ENCODE measurements at places on chromosomes 6 and 20.

DNA sequence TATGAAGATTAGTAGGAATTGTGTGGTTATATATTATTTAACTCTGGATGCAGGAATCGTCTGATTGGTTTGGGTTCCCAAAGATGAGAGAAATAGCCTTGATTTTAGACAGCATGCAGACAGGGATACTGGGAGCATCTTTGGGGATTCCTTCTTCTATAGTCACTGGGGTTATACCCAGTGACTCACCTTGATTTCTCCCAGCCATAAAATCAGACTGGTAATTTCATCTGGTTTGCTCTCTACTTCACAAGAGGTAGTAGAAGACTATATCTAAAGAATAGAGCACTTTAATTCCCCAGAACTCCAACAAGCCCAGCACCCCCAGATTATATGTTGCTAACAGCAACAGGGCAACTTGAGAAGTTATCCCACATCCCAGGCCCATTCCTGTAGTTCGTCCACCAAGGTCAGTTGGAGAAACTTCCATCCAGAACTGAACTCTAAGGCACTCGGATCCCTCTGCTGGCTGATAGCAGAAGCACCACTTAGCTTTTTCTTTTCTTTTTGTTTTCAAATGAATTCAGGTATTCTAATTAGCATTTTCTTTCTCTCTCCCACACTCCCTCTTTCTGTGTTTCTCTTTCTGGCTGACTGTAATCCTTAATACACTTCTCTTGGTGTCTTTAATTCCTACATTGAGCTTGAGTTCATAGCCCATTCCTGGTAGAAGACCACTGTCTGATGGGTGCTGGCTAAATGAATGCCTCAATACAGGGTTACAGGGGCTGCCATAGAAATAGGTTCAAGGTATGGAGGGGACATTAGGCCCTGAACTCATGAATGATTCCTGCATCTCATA is 20.4 kb upstream of the EFHC1 start:
- no peak for DNase-seq

GRCh38 chr6:108168090-108168463 is 2.3 kb downstream of the NR2E1 start:
- no peak for DNase-seq

- peak; percentile 47 for DNase-seq
These were observed at the start of gene GMPR for GRCh38 chr6:16238057-16238962. Gene GMPR (plus strand): TSS chr6:16238587. CDS start chr6:16238694, 107 bp downstream.

DNA sequence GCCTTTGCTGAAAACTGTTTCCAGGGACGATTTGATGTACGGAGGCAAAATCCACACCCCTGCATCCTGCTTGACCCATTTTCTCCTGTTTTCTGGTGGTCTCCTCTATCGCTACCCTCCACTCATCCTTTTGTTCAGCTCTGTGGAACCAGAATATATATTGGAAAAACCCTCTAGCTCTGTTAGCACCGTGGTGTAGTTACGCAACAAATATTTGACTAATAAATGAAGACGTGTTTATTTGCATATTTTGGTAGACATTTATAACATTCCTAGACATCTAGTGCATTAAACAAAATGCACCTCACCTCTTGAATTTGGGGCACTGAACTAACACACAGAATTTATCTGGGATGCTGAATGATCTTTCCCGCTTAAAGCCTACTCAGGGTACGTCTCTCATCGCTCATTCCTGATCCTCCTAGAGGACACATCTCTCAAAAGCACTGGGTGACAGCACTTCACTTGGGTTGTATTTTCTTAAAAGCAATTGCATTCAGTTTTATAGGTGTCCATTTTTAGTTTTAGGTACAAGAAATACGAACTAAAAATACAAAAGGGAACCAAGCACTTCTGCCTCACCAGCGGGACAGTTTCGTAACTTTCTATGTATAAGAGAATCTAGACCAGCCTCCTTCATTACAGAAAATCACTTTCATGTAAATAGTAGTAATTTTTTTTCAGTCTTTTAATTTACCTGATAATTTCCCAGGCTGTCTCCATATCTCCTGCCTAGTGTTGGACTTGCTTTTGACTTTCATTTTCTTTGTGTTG is 59.2 kb downstream of the SNRNP48 start:
- DNase-seq = no peak

DNA sequence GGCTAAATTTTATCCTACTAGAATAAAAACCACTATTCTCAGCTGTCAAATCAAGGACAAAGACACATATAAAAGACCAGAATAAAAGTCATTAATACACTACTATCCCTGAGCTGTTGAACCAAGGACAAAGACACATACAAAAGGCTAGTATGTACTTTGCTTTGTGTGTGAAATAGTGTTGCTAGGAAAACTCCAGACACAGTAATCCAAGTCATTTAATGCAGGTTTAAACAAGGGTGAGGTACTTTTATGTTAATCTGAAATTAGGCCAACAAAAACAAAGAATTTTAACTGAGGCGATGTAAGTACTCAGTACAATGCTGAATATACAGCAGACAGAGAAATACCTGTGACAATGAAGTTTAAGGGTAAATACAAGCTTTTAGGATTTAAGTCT is 18.9 kb downstream of the GCLC start:
- no peak for DNase-seq

DNA sequence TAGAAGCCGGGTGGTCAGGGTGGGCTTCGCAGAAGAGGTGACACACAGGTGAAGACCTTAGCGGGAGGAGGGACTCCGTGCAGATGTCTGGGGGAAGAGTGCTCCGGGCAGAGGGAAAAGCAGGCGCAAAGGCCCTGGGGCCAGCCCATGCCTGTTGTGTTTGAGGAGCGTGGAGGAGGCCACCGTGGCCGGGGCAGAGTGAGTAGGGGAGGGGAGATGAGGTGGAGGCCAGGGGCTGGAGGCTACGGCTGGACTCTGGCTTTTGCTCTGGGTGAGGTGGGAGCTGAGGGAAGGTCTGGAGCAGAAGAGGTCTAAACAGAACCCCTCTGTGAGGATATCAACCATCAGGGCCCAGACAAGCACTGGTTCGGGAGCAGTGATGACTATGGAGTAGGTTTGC is 244.0 kb downstream of the PREX1 start:
- DNase-seq = no peak

- no peak for DNase-seq
These were observed 310.1 kb downstream of the UTRN start for GRCh38 chr6:144595266-144595665.

DNA sequence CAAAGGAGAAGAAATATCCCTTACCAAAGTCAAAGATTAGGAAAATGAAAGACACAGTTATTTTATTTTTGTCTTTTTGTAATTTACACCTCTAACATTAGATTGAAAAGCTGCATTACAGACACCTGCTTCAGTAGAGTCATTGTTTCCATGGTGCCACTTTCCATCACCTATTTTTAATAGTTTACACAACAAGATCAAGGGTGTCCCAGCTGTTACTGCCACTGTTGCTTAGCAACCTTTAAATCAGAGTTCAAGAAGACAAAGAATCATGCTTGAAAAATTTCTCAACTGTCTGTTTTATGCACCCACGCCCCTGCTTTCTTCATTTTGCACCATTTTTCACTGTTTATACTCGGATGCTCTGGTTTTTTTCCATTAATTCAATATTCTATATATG is 668.2 kb upstream of the GJE1 start:
- DNase-seq = no peak

GRCh38 chr20:36720510-36720909 is 25.4 kb downstream of the NDRG3 start:
- DNase-seq = no peak

DNA sequence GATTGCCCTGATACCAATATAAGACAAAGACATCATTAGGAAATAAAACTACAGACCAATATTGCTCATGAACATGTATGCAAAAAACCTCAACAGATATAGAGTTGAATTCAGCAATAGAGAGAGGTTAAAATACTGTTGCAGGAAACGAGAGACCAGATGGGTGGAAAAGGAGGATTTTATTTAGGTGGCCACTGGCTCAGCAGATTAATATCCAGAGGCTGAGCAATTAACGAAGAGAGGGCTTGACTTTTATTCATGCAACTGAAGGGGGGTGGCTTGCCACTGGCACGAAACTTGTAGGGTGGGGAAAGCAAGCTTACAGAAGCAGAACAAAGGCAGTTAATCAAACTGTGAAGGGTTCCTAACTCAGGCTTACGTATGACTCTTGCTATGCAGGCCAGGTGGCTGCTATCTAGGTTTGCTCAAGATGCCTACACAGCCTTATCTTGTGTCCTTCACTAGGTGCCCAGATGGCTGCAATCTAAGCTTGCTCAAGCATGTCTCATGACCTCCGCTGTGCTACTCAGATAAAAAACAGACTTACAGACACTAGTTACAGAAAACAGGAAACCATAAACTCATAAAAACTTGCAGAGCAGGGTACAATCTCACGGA is 126.4 kb downstream of the MMUT start:
- no peak for DNase-seq

DNA sequence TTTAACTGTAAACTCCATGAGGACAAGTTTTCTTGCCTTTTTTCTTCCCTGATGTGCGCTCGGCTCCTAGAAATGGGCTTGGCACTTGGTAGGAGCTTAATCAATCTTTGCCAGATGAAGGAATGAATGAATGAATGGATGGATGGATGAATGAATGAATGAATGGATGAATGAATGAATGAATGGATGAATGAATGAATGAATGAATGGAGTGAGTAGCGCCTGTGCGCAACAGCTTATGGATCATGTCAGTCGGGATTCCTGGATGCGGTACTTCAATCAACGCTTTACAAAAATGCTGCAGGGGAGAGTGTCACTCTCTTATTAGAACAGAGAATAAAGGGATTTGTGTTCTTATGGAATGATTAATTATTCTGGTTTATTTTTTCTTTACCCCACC is 267.3 kb downstream of the TFAP2C start:
- DNase-seq = no peak

DNA sequence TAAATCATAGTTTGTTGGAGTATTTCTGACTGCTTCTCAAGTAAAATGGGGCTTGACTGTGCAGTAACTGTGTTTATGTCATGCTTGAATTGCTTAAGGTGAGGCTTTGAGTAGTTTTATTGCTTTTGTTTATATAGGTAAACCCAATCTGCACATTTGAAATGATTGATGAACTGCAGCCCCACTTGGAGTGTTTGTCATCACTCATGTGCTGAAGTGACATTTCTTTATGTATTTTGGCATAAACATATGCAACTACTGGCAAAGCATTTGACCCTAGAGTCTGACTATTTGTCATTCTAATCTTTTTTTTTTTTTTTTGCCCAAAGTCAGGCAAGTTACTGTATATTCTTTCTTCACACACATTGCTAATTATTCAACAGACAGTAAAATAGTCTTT is 491.4 kb upstream of the POU3F2 start:
- no peak for DNase-seq

DNA sequence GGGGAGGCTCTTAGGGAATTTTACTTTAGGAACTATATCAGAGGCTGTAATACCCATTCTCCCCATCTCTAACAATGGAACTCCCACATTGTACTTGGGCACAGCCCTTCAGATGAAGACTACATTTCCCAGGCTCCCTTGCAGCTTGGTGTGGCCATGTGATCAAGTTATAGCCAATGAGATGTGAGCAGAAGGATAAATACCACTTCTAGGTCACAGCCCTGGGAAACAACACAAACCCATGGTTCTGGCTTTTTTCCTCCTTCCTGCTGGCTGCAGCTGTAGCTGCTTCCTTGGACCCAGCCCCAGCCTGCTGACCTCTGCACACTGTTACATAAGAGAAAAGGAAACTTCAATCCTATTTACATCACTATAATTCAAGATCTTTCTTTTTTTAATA is 445.9 kb upstream of the JARID2 start:
- peak; percentile 5 for DNase-seq

- peak; percentile 73 for DNase-seq
These were observed 189.4 kb upstream of the RREB1 start for GRCh38 chr6:6918216-6918983.

GRCh38 chr20:57573894-57574293 is 13.0 kb downstream of the PCK1 start:
- no peak for DNase-seq

DNA sequence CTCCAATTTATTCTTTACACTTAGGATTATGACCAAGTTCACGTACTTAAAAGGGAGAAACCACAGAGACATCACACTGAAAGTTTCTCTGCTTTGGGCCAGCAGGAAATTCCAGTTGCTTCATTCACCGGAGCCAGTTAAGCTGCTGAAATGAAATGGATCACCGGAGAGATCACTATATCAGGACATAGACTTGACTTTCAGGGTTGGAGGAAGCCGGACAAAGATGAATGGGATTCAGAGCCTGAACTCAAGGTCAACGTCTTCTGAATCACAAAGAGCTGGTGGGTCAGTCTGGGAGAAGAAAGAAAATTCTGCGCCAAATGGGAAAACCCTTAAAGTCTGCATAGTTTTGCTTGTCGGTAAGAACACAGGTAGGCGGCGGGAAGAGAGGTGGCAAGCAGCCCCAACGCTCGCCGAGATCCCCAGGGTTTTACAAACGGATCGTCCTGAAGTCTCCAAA is 81.9 kb upstream of the CCDC28A start:
- no peak for DNase-seq

DNA sequence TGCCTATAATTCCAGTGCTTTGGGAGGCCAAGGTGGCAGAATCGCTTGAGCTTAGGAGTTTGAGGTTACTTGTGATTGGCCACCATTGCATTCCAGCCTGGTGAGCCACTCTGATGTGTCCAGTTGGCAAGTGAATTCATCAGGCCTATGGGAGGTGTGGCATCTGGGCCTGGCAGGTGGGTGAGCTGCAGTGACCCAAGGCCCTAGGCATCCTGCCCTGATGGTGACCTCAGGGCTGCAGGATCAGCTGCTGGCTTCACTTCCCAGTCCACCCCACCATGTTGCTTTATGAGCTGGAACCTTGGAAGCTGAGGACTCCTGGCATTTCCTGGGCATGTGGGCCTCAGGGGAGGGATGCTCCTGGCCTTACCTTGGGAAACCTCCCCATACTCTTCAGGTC is 20.5 kb downstream of the RSPH9 start:
- no peak for DNase-seq

DNA sequence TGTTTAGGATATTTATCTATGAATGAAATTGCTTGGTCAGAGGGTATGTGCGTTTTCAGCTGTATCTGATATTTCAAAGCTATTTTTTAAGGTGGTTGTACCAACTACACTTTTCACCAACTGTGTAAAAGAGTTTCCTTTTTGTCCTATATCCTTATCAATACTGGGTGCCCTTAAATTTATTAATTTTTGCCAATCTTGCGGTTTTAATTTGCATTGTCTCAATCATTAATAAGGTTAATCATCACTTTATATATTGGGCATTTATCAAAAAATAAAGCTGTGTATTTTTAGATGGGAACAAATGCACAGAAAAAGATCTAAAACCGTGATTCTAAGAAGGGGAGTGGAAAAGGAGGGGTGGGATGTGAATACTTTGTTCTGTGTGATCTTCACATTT is 66.7 kb upstream of the SALL4 start:
- no peak for DNase-seq

DNA sequence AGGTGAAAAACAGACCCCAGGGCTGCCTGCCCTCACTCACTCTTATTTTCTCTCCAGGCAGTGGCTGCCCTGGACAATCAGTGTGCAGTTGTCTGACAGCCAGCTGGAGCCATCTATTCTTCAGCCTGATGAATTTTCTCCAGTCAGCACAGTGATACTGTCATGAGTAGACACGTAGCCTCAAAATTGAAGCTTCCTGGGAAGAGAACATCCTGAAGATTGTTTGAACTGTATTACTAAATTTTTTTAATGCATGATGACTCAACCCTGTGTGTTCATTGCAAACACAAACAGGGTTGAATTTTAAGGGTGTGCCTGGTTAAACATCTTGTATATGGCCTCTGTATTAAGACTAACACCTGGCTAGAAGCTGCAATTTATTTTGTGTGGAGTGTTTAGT is 49.8 kb upstream of the STXBP5 start:
- no peak for DNase-seq

Measured in activated CD4-positive, alpha-beta T cell treated with anti-CD3 and anti-CD28 coated beads for 24 hours (primary cell).